Activated T-helper 1 cell treated with anti-CD3 and anti-CD28 coated beads, Interleukin-2, amount 50 U/mL, for 16 hours (primary cell): ENCODE measurements at places on chromosomes 4 and X.

DNA sequence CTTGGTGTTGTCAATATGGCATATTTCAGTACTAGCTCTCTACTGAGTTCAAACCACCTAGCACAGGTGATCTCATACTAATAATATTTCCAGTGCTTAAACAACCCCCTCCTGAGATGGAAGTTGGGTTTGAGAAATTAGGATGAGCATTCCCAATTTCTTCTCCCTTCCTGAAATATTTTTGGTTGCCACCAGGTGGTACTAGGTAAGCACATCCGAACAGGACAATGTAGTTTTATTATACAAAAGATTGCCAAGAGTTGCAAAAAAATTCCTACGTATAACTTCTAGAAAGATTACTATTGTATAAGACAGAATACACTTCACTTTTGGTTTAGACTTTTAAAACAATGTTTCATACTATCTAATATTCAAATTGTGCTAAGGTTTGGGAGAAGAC lies 484.5 kb downstream of the PACRGL start:
- no peak for DNase-seq

GRCh38 chr4:23884261-23884660 lies 5.6 kb downstream of the PPARGC1A start:
- DNase-seq = no peak

DNA sequence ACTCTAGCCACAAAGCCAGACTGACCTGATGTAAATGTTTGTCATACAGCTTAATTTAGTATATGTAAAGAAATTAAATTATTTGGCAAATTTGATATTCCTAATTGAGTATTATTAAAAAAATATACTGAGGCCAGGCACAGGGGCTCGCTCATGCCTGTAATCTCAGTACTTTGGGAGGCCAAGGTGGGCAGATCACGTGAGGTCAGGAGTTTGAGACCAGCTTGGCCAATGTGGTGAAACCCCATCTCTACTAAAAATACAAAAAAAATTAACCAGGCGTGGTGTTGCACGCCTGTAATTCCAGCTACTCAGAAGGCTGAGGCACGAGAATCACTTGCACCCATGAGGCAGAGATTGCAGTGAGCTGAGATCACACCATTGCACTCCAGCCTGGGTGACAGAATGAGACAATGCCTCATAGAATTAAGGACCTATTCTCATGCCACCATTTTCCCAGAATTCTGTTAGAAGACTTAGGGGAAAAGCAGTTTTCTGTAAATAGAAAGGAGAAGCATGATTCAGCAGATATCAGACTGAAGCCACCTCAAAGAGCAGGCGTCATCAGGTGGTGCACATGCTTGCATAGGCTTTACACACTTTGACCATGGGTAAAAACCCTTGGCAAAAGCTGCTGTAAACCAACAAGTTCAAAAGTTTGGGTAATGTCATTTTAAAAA lies 6.1 kb downstream of the UBQLN2 start:
- DNase-seq = no peak

GRCh38 chrX:22952010-22952409 lies 47.8 kb upstream of the DDX53 start:
- no peak for DNase-seq

DNA sequence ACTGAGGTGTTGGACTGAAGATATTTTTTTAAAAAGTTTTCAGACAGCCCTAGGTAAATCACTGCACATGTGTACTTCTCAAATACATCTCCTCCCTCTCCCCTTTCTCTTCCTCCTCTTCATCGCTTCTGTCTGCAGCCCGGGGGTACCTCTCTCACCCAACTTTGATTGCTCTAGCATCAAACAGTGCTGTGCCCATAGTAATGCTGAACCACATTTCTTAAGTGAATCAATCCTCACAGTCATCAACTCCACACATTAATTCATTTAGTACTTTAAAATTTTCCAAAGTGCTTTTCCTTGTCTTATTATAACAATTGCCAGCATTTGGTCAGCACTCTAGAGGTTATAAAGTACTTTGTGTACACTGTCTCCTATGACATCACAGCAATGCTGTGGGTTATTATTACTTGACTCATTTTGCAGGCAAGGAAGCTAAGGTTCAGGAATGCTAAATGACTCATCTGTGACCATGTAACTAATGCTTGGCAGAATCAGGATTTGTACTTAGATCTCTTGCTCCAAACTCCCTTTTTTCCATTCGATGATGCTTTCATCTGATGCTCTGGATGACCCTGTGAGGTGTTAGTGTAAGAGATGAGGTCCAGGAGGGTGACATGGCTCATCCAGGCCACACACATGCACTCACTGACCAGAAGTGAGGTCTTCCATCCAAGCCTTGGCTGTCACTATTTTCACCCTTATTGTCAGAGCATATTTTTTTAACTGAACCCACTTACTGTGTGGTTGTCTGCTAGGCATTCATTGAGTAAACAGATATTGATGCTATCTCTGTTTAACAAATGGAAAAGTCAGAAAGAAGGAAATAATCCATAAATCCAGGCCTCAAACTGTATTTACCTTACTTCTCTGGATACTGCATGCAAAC lies 58.8 kb downstream of the RHOH start:
- DNase-seq = no peak

DNA sequence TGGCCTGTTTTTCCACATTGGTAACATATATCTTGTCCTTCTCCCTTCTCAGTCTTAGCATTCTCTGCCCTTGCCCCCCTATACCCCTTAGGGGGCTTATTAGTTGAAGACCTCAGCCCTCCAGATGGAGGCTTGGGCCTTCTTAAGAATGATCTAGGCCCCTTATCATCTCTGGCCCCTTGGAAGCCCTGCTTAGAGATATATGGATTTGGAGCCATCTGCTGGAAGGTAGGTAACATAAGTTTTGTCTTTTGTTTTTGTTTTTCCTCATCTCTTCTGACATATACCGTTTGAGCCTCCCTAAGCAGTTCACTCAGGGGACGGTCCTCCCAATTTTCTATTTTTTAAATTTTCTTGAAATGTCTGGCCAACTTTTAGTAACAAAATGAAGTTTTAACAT lies 48.3 kb upstream of the NAP1L2 start:
- no peak for DNase-seq

- no peak for DNase-seq
Measured at GRCh38 chr4:176437756-176438155, 118.0 kb downstream of the SPCS3 start.

- DNase-seq = no peak
Measured at GRCh38 chr4:95877636-95878035, 37.7 kb downstream of the PDHA2 start.

DNA sequence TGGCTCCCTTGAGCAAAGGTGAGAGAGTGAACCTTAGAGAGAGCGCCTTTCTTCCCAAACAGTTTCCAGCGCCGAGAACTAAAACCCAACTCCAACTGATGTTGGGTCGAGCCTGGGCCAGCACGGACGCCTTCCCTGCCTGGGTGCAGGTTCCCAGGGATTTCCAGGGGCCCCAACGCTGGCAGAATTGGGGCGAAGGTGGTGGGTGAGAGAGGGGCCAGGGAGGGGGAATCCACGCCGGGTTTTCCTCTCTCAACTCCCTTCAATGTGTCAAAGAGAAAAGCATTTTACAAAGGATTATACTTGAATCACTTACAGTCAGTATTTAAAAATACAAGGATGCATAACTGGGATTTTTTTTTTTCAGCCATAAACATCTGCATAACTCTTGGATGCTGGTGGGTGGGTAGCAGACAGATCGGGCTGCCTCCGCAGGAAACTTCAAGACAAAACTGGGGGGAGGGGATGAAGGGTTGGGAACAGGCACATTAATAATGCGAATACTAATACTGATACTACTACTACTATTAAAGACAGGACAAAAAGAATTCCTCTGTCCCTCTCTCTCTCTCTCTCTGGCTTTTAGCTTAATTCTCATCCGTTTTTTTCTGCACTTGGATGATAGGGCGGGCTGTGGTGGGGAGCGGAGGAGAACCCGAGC lies 1.3 kb upstream of the ARX start:
- no peak for DNase-seq

GRCh38 chrX:44282753-44283152 lies 60.7 kb downstream of the EFHC2 start:
- DNase-seq = no peak

- no peak for DNase-seq
Measured at GRCh38 chr4:104727643-104728042, 232.9 kb upstream of the CXXC4 start.

DNA sequence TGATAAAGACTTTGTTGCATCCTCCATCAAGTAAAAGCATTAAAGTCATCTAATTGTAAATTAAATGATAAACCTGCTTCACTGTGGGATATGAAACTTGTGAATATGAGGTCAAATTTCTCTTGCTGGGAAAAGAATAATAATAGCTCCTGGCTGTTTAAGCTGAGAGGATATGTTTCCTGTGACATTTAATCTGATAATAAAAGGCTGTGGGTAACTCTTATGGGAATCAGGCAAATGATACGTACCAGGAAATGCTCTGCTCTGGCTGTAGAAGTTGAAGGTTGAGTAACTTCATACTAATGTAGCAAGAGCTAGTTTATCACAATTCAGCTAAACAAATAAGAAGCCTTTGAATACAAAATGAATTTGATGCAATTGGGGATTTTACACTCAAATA lies 574.6 kb downstream of the RAPGEF2 start:
- no peak for DNase-seq

DNA sequence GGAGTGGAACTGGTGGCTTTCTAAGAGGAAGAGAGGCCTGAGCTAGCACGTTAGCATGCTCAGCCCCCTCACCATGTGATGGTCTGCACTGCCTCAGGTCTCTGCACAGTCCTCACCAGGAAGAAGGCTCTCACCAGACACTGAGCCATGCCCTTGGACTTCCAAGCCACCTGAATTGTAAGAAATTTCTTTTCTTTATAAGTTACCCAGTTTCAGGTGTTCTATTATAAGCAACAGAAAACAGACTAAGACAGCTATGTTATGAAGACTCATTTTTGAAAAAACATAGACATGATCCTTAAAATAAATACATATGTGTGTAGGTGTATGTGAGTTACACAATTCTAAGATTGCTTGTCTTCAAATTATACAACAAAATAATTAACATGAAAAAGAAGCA lies 74.7 kb downstream of the CEP44 start:
- DNase-seq = no peak

DNA sequence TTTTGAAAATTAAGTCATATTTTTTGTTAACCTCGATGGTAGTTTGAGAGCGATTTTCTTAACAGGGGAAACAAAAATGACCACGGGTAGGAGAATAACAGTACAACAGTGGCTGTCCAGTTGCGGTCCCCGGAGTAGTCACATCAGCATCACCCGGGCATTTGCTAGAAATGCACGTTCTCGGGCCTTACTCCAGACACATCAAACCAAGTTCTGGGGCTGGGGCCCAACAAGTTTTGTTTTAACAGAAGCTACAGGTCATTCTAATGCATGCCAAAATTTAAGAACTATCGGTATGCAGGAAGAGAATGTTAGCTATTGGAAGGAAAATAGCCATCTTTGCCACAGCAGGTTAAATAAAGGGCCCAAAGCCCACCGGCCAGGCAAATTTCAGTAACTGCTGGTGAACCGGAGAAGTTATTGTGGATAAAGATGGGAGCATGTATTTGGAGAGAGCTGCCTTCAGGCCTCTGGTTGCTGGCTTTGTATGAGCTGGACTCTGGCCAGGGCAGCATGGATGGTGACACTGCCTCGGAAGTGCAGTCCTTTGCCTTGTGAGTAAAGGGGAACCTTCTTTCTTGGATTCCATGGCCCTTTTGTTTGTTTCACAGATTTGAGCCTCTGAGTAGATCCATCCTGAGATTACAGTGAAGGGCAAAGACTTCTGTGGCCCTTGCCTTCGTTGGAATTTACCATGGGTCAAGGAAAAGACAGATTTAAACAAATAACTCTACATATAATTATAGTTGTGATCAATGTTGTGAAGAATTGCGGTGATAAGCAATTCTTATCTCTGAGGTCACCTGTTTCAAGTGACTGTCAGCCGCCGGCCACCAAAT lies 62.1 kb downstream of the TBC1D14 start:
- DNase-seq = no peak

DNA sequence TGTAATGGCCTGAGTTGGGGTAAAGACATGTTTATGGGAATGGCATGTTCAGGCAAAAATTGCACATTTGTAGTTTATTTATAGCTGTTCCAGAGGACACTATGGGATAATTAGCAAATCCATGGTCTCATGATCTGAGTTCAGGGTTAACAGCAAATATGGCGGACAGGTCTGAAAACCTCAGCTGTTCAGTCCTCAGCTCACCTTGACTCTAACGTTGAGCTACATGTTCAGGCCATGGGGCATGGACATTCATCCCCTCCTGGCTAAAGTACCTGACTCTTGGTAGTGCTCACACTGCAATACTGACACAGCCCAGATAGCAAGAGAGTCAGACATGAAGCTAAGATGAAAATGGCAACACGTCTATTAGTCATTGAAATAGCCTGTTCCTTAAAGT lies 161.6 kb upstream of the GPC4 start:
- no peak for DNase-seq
